M059J (cell line): ENCODE measurements at places on chromosomes 2 and 18.

GRCh38 chr2:96913398-96914202 lies 43.7 kb upstream of the SEMA4C start:
- DNase-seq = no peak

- DNase-seq = peak; percentile 24
Measured at GRCh38 chr18:27062802-27063201, 122.3 kb downstream of the CHST9 start.

DNA sequence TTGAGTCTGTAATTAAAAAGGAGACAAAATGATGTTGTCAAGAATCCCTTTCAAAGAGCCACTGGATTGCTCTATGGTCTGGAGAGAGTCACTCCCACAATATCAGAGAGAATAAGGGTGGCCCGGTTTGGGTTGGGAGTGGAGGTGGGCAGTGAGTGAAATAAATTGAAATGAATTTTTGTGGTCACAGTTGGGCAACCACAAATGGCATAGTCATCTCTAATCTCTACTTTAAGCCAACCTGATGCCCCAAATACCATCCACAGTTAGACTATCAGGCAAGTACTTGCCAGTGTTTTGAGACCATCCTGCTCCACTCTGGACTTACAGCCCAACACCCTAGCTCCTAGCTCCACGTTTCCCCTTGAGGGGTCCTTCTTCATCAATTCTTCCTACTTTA lies 559.7 kb downstream of the BCL11A start:
- no peak for DNase-seq

- peak; percentile 42 for DNase-seq
Measured at GRCh38 chr2:54457323-54458023, 1.3 kb downstream of the SPTBN1 start.

DNA sequence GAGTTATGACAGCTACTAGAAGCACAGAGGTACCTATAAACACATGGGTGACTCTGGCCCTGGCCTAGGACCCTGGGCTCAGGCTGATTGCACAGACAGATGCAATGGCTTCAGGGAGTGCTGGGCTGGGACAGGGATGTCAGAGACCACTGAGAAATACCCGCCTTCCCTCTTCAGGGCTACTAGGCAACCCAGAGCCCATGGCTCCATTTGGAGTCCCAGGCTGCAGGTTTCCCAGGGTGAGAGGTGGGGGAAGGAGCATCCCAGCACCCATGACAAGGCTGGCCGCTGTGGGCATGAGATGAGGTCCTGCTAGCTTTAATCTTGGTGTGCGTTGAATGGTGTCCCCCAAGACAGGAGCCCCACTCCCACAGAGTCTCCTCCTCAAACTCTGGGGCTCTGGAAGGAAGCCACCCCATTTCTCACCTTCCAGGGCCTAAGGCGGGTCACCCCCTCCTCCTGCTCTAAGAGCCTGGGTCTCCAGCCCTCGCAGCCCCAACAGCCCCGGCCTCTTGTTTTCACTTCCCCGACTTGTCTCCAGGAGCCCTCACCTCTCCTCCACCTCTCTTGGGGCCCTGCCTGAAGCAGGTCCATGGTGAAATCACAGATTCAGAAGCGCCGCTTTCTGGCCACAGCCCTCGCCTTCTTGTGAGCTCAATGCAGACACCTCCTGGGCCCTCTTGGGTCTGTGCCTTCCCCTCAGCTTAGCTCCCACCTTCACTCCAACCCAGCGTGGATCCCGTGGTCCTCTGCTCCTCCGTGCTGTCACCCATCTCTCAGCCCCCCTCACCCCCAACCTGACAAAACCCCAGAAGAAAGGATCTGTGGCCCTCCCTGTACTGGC lies 41.4 kb downstream of the EMX1 start:
- DNase-seq = no peak

DNA sequence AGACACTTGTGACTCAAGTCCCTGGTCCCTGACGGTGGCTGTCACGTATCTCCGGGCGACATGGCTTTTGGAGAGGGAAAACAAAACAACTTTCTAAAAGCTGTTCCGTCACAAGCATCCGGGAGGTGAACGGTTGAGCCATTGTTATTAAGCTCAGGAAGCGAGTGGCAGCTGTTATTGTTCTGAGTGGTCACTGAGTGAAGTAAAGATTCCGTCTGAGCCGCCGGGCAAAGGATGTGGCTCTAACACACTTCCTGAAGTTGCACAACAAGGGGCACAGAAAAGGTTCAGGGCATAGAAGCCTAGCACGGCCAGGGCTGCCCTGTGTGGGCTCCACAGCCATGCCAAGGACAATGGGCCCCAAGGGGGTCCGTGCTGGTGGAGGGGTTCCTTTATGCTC lies 24.3 kb downstream of the INPP5D start:
- DNase-seq = no peak

DNA sequence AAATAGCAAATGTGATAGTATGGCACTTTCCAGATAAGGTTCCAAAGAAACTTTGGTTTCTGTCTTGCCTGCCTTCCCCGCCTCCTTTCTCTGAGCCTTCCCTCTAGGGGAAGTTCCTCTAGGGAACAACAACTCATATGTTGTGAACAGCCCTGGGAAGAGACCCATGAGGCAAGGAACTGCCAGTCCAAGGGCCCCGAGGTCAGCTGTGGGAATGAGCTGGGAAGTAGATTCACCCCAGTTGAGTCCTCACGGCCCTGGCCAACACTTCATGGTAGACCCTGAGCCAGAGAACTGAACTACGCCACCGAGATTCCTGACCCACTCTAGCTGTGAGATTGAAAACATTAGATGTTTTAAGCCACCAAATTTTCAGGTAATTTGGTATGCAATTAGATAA lies 154.5 kb upstream of the CCDC68 start:
- DNase-seq = no peak

DNA sequence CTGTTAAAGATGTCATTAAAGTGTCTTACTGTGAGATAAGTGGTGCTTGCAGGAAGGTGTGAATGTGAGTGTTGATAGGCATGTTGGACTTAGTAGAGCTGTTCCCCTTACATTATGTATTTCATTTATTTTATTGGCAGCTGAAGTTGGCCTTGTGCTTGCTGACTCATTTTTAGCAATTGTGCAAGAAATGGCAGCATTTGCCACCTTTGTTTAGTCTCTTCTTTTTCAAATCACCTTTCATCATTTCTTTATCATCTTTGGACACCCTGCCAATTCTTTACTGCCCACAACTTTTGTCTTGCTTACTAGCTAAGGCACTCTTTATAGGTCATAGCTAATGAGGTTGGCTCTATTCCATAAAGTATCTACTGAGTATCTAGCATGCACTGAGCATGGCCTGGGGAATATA lies 130.3 kb upstream of the LYPD6 start:
- DNase-seq = peak; percentile 60

- DNase-seq = no peak
Measured at GRCh38 chr2:241091201-241091600, 10.9 kb downstream of the MTERF4 start.

DNA sequence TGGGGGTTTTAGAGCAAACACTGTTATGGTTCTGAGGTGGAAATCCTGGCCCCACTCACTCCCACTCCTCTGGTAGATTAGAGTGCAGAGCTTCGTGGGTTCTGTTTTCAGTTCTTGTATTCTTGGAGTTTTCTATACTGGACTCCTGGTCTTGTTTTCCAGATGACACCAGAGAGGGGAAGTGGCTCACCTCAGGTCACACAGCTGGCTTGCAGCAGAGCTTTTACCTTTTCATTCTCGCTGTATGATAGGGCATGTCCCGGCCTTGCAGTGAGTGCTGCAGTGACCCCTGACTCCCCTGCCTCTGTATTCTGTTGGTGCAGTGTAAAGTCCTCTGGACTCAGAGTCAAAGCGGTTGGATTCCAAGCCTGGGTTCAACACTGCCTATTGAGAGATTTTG lies 148.9 kb upstream of the MEX3C start:
- DNase-seq = no peak

DNA sequence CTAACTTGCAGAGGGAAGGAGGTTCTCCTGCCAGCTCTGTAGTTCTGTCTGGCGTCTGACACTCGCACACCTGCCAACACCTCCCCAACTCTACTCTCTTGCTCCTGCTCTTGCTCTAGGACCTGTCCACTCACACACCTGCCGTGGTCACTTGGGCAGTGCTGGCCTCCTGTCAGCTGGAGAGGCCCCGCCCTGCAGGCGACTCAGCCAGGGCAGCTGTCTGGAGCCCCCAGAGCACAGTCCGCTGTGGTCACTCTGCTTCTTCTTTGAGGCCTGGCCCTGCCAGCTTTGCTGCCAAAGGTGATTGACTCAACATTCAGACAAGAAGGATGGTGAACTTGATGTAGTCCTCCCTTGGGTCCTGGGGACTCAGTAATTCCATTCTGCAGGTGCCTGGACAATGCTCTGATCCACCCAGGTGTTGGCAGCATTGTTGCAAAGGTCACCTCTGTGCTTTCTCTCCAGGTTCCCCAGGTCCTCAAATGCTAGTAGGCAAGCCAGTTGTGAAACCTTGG lies 18.7 kb downstream of the TPO start:
- DNase-seq = no peak
